Trophoblast cell (in vitro differentiated cells and primary cell): ENCODE measurements at places on chromosomes 12 and 14.

DNA sequence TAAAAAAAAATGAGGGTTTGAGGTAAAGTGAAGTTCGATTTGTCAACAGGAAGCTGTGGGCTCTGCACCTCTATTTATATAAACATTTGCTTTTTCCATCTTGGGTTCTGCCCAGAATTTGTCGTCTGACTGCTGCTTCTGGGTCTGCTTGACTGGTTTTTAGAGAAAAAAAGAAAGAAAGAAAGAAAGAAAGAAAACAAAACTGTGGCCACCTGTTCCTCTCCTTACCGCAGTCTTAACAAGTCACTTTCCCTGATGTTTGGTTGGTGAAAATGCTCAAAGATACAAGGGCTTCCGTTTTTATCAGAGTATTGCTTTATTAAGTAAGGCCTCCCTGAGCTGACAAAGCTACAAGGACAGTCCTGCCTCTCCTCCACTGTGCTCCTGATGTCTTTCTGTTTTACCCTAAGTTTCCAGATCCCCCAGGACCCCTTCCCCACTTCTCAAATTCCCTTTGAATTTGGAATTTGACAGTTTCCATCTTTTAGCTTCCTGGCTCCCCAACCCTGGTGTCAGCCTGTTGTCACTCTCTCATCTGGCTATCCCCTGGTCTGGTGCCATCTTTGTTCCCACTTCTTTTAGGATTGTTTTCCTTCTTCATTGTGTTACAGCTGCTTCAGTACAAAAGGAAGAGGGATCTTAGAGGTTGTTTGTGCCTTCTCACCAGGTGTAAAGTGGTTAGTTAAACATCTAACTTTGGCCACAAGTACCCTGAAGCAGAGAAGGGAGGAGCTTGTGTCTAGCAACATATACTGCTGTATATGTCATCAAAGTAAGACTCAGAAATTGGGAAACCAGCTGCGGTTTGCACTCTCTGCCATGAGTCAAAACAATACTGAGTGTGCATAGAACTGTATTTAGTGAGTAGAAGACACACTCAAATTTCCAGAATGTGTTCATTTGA is 18.0 kb downstream of the MFAP5 start:
- no peak overlapping the region for H3K4me3 ChIP-seq
- DNase-seq: peak; percentile 26
- H3K36me3 ChIP-seq: peaks cover 18% of the 10 kb centered on the region
- no peaks in the 10 kb centered on the region for H3K27me3 ChIP-seq
- H3K27ac ChIP-seq: no peak overlapping the region
- H3K4me1 ChIP-seq: peaks cover 5% of the 10 kb centered on the region

DNA sequence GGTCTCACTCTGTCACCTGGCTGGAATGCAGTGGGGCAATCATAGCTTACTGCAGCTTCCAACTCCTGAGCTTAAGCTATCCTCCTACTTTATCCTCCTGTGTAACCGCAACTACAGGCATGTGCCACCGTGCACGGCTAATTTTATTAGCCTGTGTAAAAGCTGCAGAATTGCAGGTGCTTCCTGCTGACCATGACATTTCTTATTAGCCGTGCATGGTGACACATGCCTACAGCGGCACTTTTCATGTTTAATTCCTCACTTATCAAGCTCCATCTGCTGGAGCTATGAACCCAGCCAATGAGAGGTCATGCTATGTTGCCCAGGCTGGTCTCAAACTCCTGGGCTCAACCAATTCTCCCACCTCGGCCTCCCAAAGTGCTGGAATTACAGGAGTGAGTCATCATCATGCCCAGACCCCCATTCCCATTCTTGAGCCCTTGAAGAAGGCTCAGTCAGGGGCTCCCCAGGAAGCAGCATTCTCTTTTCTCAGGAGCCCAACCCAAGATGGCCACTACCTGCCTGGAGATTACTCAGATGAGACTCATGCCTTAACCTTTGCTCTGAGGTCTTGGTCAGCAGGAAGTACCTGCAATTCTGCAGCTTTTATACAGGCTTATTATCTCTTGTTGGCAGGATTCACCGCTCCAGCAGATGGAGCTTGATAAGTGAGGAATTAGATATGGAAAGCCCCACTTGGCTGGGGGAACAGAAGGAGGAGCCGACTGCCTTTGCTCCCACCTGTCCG is 503.2 kb downstream of the MED13L start:
- no peaks in the 10 kb centered on the region for H3K36me3 ChIP-seq
- DNase-seq: no peak
- H3K4me1 ChIP-seq: no peaks in the 10 kb centered on the region
- no peak overlapping the region for H3K27ac ChIP-seq
- H3K27me3 ChIP-seq: no peaks in the 10 kb centered on the region
- H3K4me3 ChIP-seq: no peak overlapping the region

- H3K4me3 ChIP-seq: no peak overlapping the region
- H3K27ac ChIP-seq: no peak overlapping the region
- no peaks in the 10 kb centered on the region for H3K27me3 ChIP-seq
- no peaks in the 10 kb centered on the region for H3K36me3 ChIP-seq
Measured at GRCh38 chr14:93645200-93645599, 143.1 kb downstream of the PRIMA1 start.

- DNase-seq: no peak
- H3K36me3 ChIP-seq: no peaks in the 10 kb centered on the region
- H3K27me3 ChIP-seq: no peaks in the 10 kb centered on the region
- no peaks in the 10 kb centered on the region for H3K4me1 ChIP-seq
- H3K4me3 ChIP-seq: no peak overlapping the region
Measured at GRCh38 chr14:66965831-66966230, 223.4 kb upstream of the GARIN2 start.

- no peak for DNase-seq
- no peaks in the 10 kb centered on the region for H3K4me1 ChIP-seq
- H3K36me3 ChIP-seq: no peaks in the 10 kb centered on the region
Measured at GRCh38 chr14:62181591-62181990, 419.4 kb downstream of the SNAPC1 start.

GRCh38 chr12:124293286-124294003 is 1.4 kb upstream of the RFLNA start:
- peak overlapping the region; percentile 54 for H3K27ac ChIP-seq
- no peak overlapping the region for H3K4me3 ChIP-seq
- H3K36me3 ChIP-seq: no peaks in the 10 kb centered on the region
- H3K27me3 ChIP-seq: peaks cover 5% of the 10 kb centered on the region
- peaks cover 34% of the 10 kb centered on the region for H3K4me1 ChIP-seq

DNA sequence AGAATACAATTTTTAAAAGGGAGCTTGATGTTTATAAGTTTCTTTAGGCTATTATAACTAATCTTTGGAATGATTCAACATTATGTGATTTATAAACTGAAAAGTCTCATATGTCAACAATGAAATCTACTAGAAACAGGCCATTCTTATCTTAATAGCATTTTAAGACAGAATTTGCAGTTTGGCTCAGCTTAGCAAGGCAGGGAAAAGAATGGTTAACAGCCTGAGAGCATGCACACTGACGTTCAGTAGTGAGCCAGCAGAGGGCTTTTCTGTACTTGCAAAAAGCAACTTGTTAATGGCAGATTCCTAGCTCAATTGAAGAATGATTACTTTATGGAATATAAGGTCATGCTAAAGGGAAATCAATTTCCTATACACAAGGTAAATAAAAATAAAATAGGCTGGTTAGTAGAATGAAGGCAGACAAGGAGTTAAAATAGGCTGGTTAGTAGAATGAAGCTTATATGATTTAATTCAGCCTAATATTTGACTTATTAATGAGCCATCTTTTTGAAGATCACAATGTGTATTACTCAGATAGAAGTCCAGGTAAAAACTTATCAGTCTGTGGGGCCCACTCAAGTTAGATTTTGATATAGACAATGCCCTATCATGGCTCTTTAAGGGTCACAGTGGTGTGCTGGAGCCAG is 95.9 kb downstream of the OTOGL start:
- peak; percentile 8 for DNase-seq
- no peaks in the 10 kb centered on the region for H3K36me3 ChIP-seq
- H3K27me3 ChIP-seq: no peaks in the 10 kb centered on the region
- no peaks in the 10 kb centered on the region for H3K4me1 ChIP-seq
- no peak overlapping the region for H3K27ac ChIP-seq

DNA sequence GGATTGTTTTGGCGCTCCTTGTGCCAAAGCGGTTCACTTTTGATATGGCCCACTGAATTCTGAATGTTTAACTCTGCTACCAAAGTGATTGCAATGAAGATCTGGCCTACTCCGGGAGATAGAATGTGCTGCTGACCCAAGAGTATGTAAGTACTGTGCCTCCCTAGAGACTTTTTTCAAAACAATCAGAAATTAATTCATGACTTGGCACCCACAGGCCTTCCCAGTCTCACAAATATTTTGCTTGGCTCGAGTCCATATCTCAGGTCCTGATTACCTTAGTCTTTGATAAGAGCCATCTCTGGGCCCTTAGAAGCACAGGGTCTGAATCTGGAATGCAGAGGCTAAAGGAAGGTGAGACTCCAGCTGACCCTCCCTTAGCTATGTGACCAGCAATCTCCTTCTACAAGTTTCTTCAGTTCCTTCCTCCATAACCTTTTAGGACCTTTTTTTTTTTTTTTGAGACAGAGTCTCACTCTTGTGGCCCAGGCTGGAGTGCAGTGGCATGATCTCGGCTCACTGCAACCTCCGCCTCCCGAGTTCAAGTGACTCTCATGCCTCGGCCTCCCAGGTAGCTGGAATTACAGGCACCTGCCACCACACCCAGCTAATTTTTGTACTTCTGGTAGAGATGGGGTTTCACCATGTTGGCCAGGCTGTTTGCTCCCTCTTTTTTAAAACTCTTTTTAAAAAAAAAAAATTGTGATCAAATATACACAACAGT is 49.5 kb upstream of the METAP2 start:
- H3K4me3 ChIP-seq: no peak overlapping the region
- H3K27me3 ChIP-seq: no peaks in the 10 kb centered on the region
- H3K36me3 ChIP-seq: no peaks in the 10 kb centered on the region
- H3K4me1 ChIP-seq: no peaks in the 10 kb centered on the region

DNA sequence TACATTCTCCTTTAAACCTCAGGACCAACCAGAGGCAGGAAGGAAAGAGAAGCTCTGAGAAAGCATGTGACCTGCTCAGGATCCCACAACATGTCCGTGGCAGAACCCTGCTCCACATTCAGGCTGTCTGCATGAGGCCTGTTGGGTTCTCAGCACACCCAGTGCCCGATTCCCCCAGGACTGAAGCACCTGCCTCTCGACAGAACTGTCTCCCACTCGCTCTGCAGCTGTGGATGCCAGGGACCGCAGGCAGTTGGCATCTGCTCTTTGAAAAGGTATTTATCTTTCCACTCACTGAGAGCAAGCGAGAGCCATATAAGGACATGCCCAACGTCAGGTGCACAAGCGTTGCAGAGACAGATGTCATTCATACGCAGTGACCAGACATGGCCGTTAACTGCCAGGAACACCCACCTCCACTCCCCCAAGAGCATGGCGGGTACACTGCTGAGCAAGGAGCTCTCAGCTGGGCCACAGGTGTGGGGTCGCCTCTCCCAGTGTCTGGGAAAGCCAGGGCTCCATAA is 18.9 kb downstream of the PITPNM2 start:
- H3K27me3 ChIP-seq: no peaks in the 10 kb centered on the region
- peaks cover 29% of the 10 kb centered on the region for H3K4me1 ChIP-seq
- no peak overlapping the region for H3K27ac ChIP-seq
- H3K36me3 ChIP-seq: no peaks in the 10 kb centered on the region

GRCh38 chr12:126676434-126676833 is 1590.5 kb upstream of the TMEM132C start:
- DNase-seq: no peak
- H3K27me3 ChIP-seq: no peaks in the 10 kb centered on the region
- H3K36me3 ChIP-seq: no peaks in the 10 kb centered on the region
- H3K4me3 ChIP-seq: no peak overlapping the region
- no peaks in the 10 kb centered on the region for H3K4me1 ChIP-seq

DNA sequence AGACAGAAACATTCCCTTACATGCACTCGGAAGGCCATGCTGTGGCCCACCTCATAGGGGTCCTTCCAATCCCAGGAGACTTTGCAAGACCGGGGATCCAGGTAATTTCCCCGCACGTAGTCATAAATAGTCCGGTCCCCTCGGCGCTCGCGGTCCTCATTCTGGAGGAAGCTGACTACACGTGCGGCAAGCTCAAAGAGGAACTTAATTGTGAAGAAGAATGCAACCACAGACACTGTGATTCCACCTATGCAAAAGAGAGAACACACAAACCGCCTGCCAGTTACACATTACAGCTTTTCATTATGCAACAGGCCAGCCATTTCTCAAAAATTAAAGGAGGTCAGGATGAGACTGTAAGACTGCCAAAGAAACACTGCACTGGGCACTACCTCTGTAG is 28.4 kb downstream of the AREL1 start:
- no peak overlapping the region for H3K27ac ChIP-seq
- no peak for DNase-seq
- H3K4me3 ChIP-seq: no peak overlapping the region
- no peaks in the 10 kb centered on the region for H3K27me3 ChIP-seq
- peaks cover 21% of the 10 kb centered on the region for H3K36me3 ChIP-seq

DNA sequence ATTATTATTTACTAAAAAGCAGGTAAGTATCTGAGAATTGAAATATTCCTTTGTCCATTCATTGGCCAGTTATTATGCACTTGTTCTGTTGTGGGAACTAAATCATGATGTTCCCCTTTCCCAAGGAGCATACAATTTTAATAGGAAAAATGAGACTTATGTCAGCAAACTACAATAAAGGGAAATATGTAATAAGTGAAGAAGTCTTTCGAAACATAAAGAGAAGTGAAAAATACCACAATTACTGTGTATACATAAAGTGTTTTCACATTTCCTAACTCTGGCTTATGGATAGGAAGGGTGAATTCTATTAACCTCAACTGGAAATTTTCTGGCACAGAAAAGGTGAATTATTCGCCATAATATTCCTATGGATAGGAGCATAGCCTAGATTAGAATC is 78.4 kb upstream of the DNM1L start:
- H3K4me1 ChIP-seq: peaks cover 7% of the 10 kb centered on the region
- no peaks in the 10 kb centered on the region for H3K36me3 ChIP-seq
- H3K4me3 ChIP-seq: no peak overlapping the region
- no peak overlapping the region for H3K27ac ChIP-seq

DNA sequence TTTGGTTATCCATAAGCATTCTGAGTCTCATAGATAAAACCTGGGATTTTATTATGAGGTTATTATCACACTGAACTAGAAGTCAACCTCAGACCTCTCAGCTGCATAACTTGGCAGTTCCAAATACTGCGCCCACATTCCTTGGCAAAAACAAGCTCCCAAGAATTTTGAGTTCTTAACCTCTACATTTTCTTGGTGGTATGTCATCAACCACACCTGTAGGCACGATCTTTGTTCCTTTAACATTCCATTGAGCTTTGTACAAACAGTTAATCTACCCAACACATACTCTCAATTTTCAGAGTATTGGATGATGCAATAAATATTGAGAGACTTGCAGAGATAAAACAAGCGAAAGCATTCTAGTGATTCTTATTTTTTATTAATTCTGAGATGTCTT is 371.8 kb upstream of the PRICKLE1 start:
- H3K27me3 ChIP-seq: no peaks in the 10 kb centered on the region
- H3K4me1 ChIP-seq: no peaks in the 10 kb centered on the region
- H3K4me3 ChIP-seq: no peak overlapping the region
- H3K36me3 ChIP-seq: no peaks in the 10 kb centered on the region
- no peak for DNase-seq
